NCI-H1694 (cell line): ENCODE measurements at places on chromosomes 1 and 21.

DNA sequence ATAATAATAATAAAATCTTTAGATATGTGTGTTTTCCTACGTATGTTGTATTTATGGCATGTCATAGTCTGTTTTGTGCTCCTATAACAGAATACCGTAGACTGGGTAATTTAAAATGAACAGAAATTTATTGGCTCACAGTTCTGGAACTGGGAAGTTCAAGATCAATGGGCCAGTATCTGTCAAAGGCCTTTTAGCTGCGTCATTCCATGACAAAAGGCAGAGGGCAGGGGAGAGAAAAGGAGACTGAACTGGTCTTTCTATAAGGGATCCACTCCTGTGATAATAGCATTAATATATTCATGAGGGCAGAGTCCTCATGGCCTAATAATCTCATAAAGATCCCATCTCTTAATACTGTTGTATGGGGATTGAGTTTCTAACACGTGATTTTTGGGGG is 7.1 kb upstream of the SFT2D2 start:
- DNase-seq: no peak

- DNase-seq: no peak
Observed at GRCh38 chr1:27492796-27493195, 2.8 kb upstream of the WASF2 start.

GRCh38 chr21:38472412-38473108 is 25.7 kb downstream of the ERG start:
- DNase-seq: no peak

- no peak for DNase-seq
Observed at GRCh38 chr1:21342961-21343838, 52.9 kb upstream of the ECE1 start.

- DNase-seq: peak; percentile 63
Observed at GRCh38 chr1:156726549-156727226, 1.6 kb upstream of the METTL25B start.

GRCh38 chr1:230114237-230114651 is 47.2 kb downstream of the GALNT2 start:
- DNase-seq: no peak

- peak; percentile 42 for DNase-seq
Observed at GRCh38 chr1:202888221-202888530, 773 bp downstream of the RABIF start.

DNA sequence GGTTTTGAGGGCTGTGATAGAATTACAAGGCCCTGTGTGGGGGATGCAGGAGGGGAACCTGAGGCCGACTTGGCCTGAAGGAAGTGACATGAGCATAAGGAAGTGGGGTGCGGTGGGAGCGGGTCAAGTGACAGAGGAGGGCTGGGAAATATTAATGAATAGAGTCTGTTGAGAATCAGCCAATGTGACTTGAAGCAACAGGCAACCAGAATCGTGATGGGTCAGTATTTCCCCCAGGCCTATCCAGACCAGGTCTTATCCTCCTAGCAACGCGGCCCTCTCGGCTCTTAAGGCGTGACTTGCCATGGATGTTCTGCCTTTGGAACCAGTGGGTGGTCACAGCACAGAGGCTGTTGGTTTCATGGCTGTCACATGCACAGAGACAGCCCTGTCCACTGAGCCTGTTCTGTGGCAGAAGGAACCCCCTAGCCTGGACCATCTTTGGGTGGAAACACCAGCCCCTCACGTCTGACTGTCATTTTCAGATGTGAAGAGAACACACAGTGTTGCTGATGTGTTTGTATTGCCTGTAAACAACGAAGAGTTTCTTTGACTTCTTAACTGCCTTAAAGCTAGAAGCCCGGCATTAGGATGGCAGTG is 468.8 kb downstream of the CAMTA1 start:
- DNase-seq: no peak

GRCh38 chr1:22786101-22786500 is 75.5 kb downstream of the EPHB2 start:
- DNase-seq: no peak

GRCh38 chr1:152186556-152187285 is 27.7 kb upstream of the RPTN start:
- no peak for DNase-seq
